Epithelial cell of proximal tubule (primary cell): ENCODE measurements at places on chromosomes 1 and 21.

DNA sequence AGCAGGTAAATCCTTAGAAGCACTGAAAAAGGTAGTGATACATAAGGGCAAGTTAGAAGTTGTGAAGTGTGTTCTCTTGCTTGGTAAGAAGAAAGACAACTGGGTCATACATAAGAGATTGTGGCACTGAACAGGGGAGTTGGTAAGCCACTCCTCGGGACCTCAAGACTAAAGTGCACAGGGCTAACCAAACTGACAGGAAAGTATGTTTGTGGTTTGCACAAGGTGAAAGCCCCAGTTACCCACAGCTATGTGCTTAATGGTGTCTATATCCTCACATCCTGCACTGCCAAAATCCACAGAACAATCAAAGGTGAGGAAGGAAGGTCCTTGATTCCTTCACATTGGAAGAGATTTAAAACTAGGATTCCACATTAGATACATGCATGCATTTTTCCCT lies 276.5 kb downstream of the DNM3 start:
- no peak for DNase-seq

GRCh38 chr1:93723110-93723509 lies 41.5 kb upstream of the BCAR3 start:
- no peak for DNase-seq

GRCh38 chr1:183103147-183103546 lies 79.9 kb downstream of the LAMC1 start:
- no peak for DNase-seq

DNA sequence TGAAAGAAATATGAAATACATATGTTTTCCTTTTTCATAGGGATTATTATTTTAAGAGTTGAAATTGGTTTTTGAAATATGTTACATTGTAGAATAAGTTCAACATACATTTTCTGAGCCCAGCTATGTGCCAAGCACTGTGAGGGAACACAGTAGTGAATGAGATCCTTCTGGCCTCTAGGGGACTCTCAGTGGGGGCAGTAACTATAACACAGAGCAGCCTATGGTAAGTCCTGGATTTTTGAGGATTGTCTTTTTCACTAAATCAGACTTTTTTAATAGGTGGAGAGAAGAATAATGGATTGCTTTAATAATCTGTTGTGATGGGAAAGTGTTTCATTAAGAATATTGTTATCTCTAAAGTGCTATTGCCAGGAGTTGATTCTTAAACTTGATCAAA lies 2.4 kb downstream of the DNAJC6 start:
- DNase-seq: no peak

DNA sequence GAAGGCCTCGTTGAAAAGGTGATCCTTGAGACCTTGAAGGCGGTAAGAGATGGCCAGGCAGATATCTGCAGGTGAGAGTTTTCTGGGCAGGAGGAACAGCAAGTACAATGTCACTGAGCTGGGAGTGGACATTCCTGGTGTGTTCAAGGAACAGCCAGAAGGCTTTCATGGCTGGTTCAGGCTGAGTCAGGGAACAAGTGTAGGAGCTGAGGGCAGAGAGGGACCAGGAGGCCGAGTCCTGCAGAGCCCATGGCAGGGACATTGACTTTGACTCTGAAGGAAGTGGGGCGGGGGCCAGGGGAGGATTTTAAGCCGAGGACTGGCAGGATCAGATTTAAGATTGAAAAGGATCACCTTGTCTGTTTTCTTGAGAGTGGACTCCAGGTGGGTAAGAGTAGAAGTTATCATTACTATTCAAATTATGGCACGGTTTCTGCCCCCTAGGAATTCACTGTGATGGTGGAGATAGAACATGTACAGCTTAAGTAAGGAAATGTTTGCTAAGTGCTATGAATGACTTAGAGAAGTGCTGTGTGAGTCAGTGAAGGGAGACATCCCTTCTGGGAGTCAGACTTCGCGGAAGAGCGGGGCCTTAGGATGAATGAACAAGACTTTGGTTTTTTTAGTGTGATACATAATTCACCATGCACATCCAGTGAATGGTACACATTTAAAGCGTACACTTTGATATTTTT lies 202.3 kb downstream of the KIF26B start:
- DNase-seq: no peak

DNA sequence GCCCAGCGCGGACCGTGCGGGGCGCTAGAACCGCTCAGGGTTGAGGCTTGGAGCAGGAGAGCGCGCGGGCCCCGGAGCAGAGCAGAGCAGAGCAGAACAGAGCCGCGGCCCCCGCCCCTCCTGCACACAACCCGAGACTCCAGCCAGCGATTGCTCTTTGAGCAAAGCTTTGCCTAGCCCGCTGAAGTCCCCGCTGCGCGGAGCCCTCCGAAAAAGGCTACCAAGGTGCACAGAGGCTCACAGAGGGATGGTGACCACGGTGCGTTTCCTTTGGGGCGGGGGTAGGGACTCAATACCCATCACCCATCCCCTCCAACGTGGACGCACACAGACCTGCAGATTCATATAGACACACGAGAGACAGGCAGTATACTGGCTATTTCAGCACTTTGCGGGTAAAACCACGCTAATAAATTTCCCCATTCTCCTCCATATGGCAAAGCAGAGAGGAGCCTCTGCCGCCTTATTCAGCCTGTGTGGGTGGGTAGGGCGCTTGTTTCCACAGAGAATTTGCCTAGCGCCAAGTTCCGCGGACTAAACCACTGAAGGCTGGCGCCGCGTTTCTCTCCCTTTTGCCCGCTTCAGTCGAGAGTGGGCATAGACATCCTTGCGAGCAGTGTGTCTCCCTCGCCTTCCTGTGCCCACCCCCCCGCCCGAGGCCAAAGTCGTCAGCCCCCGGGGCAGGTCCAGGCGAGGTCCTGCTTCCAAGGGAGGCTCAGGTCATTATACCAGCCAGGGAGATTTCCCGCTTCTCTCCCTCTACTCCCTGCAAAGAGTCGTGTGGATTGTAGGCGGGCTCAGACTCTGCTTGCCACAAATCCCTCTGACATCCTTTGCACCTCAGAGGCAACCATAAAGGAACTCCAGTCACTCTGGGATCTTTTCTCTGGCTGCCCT lies 8.5 kb downstream of the HLX start:
- DNase-seq: no peak

GRCh38 chr1:12063141-12064072 lies at the start of gene TNFRSF8:
Gene TNFRSF8 (plus strand): TSS chr1:12063303. CDS start chr1:12063599, 296 bp downstream.
- no peak for DNase-seq

GRCh38 chr1:227939791-227940771 lies 7.7 kb downstream of the WNT9A start:
- DNase-seq: no peak

- DNase-seq: peak; percentile 97
Observed at GRCh38 chr1:207051191-207051943, at the start of gene YOD1. Gene YOD1 (minus strand): TSS chr1:207051208. CDS start chr1:207051030, 178 bp downstream.

DNA sequence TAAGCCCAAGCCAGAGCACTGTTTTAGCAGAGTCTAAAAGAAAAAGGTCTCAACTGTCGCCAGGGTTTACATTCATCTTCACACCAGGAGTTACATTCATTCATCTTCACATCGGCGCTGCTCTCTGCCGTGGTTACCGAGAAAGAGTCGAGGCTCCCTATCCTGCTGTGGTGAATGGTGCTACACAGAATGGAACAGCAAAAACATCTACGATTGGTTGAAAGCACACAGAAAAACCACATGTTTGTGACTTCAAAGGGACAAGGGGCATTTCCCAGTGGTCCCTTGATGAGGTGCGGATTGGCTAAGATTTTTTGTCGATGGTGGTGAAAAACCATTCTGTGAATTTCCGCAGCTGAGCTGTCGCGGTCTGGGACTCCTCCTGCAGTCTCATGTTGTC lies 231.1 kb downstream of the SIPA1L2 start:
- no peak for DNase-seq

DNA sequence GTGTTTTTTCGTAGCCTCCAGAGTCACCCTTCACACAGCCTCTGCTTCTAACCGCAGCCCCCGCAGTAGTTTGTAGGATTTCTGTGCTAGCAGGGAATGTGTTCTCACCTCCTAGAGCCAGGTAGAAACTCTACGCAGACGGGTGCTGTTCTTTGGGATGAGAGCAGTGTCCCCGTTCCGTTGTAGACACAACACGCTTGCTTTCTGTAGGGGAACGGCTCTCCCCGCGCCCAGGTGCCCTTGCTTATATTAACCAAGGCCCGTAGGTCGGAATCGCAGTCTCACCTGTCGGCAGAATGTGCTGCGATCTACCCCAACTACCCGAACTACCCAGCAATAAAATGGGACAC lies 111.8 kb upstream of the NBPF11 start:
- no peak for DNase-seq

GRCh38 chr1:32962248-32962896 lies 2.2 kb downstream of the RNF19B start:
- DNase-seq: no peak

GRCh38 chr21:45578176-45578801 lies 36.0 kb upstream of the SLC19A1 start:
- DNase-seq: no peak

- no peak for DNase-seq
Observed at GRCh38 chr1:74579425-74579824, 67.0 kb upstream of the LRRC53 start.

DNA sequence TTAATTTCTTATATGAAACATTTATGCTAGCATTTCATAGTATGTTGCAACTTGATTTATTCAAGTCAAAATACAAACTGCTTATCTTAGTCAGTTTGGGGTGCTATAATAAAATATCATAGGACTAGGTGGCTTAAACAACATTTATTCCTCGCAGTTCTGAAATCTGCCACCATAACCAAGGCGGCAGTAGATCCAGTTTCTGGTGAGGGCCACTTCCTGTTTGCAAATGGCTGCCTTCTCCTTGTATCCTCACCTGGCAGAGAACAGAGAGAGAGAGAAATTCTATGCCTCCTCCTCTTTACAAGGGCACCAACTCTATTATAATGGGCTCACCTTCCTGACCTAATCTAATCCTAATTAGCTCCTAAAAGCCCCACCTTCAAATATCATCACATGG lies 76.1 kb upstream of the RGS2 start:
- no peak for DNase-seq

DNA sequence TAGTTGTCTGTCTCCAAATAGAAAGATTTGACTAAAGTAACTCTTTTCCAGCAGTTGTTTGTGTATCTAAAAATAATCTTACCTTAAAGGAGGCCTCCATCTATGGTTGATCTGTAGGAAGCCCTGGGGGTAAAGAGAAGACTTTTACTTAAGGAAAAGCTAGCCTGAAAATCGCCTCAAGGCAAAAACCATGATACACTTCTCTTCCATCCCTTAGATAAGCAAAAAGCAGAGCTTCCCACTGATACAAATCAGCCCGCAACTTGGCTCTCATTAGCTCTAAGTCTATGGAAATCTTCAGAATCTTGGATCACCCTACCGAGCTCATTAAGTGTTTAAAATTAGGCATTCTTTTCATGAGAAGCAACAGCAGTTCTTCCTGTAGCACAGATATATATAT lies 576.9 kb upstream of the PTBP2 start:
- DNase-seq: no peak

DNA sequence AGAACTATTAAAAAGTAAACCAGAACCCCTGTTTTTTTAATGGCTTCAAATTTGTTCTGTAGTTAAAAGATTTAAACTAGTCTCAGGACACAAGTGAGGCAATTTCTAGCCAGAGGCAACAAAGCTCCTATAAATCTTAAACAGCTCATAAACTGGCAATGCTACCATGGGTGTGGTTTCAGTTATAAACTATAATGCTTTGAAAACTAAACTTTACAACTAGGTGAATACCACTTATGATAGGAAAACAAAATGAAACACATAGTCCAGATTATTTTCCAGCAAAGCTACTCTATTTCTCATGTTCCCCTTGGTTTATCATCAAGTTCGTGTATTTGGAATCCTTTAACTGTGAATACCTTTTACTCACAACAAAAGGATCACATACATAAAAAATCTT lies 282.5 kb downstream of the VAV3 start:
- no peak for DNase-seq

DNA sequence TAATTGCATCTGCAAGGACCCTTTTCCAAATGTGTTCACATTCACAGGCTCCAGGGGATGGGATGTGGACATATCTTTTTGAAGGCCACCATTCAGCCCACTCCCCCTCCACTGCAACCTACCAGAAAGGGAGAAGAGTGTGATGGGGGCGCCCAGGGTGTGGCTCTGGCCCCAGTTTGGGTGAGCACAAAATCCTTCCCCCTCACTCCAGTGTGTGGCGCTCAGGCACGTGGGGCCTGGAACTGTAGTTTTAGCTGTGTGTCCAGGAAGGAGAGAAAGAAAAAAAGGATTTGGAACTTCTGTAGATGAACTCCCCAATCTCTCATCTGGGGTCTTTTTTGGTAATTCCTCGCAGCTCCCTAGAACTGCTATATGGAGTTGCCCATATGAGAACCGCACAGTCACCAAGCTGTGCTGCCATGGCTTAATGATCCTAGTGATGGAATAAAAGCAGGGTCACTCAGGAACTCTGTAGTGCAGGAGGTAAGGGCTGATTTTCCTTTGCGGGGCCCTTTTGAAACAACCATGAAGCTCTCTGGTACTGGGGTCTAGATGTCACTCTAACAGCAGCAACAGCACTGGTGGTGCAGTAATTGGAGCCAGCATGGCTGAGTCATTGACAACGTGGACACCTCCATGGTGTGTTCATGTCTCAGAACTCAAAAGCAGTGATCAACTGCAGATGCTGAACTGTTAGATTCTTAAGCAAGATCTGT lies 17.0 kb downstream of the AGT start:
- DNase-seq: no peak

GRCh38 chr1:230641900-230642262 lies 400 bp upstream of the COG2 start:
- DNase-seq: no peak

GRCh38 chr1:2443277-2444137 lies 31.1 kb upstream of the PEX10 start:
- DNase-seq: no peak

DNA sequence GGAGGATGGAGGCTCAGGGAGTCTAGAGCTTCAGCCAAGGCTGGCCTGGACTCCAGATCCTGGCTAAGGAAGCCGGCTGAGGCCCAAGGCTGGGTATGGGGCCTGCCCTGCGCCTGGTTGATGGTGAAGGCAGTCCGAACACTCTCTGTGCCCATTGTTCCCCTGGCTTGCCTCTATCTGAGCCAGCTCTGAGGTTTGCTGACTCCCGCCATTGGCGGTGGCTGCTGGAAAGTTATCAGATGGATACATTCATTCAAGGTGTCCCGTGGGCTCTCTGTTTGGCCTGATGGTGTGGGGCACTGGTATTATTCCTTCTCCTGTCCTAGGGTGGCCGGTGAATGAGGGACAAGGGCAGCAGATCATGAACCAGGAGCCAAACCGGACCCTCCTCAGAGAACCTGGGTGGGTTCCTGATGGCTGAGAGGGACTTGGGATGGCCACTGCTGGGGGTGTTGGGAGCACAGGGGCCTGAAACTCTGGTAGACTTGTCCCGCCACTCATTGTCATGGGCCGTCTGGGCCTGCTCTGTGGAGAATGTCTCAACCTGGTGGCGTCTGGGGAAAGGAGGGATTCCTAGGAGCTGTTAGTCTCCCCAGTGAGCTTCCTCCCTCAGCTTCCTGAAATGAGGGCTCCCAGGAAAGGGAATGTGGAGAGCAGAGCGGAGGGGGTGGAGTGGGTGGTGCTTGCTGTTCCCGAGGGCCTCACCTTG lies 22.2 kb downstream of the SLC26A9 start:
- DNase-seq: no peak
